ENCODE measurements at places on chromosomes 1 and 21.
A peak's percentile ranks its signal among the peaks of the same experiment; 100 is the strongest.

GRCh38 chr1:45401524-45401923, 61.3 kb upstream of the MUTYH start:
- DNase-seq: no peak

GRCh38 chr1:3584915-3585314, 26.4 kb downstream of the MEGF6 start:
- no peak for DNase-seq

DNA sequence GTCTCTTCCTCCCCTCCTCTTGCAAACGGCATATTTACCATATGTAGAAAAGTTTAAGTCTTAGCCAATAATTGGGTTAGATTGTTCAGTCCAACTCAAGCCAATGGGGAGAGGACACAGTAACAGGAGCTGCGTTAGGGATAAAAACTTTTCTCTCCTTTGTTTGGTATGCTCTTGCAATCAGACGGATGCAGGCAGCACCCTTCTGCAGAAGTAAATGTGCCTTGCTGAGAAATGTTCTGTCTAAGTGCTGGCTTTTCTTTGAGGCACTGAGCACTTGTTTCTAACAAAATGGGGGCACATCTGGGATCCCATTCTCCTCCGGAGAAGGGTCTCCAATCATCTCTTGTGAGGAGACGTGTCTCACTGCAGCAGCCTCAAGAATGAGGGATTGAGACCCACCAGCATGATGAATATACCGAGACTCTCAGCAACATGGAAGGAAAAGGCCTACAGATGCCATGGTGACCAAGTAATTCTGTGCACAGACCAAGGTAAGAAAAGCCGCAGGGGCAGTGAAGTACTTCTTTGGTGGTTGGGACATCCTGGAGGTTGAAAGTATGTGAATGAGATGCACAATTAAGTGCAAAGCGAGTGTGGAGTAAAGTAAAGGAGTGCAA, 20.7 kb upstream of the GNG4 start:
- DNase-seq: no peak

DNA sequence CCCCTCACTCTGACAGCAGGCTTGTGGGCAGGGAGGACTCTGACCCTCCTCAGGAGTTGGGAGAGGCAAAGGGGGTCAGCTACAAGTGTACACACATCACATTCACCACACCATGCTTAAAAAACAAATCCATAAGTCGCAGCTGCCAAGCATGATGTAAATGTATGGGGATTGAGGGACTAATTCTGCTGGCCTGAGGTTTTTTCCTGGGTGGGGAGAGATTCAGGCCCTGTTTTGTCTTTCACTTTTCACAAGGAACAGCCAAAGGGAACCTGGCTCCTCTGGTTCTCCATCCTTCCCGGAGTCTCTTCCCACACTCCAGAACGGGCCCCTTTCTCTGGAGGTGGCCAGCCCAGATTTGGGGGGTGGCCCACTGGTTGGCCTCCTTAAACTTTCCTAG, 1.3 kb upstream of the MTARC2 start:
- no peak for DNase-seq

GRCh38 chr1:2368053-2368744, 23.2 kb downstream of the MORN1 start:
- no peak for DNase-seq

- DNase-seq: no peak
Observed at GRCh38 chr1:53260631-53261247, 22.4 kb upstream of the MAGOH start.

GRCh38 chr1:6475381-6476133, 9.6 kb upstream of the TNFRSF25 start:
- DNase-seq: no peak

- DNase-seq: peak; percentile 82
Observed at GRCh38 chr1:151494741-151495281, 16.4 kb upstream of the CGN start.
